ENCODE measurements at places on chromosomes 12 and 14.

DNA sequence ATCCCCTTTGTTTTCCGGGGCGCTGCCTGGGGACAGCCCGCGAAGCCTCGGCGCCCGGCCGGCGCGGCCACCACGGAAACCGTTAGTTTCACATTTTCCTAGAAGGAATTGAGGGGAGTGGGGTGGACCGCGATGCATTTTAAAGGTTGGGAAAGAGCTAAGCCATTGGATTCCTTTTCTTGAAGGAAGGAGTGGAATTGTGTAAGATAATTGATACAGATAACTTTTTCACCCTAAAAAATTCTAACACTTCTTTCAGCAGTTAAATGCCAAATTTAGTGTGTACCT is 137.1 kb downstream of the MON2 start:
- no peak for DNase-seq

GRCh38 chr12:123444092-123445026 is 7.9 kb upstream of the RILPL2 start:
- peak; percentile 4 for DNase-seq

DNA sequence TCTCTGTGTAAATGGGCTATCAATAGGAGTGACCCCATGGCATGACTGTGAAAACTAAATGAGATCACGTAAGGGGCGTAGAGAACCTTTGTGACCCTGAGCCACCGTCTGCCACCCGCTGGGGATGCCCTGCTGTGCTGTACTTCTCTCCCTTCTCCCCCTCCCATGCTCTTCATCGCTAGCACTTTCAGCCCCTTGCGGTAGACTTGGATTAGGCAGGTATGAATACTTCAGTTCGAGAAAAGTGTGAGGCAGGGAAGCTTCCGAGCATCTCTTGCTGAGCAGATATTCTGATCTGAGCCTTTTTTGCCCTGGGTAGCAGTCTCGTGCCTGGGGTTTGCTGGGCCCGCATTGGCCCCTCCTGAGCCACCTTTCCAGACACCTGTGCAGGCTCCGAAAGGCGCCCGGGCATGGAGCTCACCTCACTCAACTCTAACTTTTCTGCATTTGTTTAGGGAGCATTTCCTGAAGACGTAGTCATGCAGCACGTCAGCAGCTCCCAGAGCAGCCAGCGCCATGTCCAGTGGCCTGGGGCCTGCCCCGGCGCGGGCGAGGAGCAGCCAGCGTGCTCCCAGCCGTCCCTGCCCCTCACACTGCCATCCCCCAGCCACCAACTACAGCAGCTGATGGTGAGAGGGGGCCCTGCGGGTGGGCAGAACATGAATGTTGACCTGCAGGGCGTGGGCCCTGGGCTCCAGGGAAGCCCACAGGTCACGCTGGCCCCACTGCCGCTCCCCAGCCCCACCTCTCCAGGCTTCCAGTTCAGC is 40.4 kb downstream of the DDX51 start:
- DNase-seq = no peak

DNA sequence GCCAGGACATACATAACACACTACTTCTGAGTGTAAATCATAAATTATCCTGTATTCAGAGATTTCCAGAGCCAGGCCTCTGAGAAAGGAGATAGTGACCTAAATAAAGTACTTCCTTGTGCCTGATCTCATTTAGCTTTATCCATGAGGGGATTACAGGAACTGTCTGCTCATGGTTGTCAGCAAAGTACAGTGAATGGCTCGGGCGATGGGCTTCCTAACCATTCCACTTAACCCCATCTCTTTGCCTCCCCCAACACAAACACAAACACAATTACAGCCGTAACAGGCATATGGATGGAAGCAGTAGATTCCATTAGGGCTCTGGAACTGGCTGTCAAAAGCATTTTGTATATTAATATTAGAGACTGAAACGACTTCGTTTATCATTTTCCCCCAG is 206.7 kb upstream of the CPNE8 start:
- DNase-seq = no peak

DNA sequence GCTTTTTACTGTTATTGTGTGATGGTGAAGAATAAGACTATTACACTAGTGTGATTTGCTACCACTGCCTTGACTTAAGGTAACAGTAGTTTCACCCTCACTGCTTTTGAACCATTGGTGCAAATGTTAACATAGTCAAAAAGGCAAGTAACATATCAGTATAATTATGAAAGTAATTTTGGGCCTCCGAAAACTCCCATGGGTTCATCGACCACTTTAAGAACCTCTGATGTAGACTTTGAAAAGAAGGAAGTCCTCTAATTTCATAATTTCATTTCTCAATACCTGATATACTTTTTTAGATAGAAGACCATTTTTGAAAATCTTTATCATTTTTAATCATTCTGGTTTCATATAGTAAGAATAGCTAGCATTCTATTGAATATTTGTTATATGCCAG is 57.7 kb downstream of the ETNK1 start:
- DNase-seq = no peak

DNA sequence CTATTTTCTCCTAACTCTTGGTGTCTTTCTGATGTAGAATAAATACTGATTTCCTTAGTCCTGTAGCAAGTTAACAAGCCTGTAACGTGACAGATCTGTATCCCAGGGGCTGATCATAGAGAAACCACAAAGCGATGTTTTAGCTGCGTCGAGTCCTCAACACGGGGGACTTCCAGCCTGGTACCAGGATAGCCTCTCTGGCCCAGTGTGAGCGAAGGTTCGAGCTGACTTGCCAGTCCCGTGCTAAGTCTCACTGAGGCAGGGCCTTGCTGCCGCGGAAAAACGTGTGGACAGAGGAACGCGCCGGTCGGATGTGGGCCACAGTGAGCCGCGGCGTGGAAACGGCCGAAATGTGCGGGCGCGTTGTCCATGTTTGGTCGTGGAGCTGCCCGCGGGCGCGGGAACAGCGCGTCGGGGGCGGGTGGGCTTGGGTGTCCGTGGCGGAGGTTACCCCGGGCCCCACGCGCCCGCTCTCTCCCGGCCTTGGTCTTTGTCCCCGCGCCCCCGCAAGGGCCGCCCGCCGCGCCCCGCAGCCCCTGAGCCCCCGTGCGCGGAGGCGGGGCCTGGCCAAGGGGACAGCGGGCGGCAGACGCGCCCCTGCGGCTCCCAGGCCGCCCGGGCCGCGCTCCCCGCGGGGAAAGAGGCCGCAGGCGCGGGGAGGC is 531 bp upstream of the EML1 start:
- DNase-seq = no peak

DNA sequence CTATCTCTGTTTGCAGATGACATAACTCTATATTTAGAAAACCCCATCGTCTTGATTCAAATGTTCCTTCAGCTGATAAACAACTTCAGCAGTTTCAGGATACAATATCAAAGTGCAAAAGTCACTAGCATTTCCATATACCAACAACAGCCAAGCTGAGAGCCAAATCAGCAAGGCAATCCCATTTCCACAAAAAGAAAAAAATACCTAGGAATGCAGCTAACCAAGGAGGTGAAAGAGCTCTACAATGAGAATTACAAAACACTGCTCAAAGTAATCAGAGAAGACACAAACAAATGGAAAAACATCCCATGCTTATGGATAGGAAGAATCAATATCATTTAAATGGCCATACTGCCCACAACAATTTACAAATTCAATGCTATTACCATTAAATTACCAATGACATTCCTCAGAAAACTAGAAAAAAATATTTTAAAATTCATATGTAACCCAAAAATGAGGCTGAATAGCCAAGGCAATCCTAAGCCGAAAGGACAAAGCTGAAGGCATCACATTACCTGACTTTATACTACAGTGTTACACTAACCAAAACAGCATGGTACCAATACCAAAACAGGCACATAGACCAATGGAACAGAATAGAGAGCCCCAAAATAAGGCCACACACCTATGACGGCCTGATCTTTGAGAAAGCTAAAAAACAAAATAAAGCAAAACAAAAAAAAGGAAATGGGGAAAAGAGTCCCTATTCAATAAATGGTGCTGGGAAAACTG is 901.7 kb downstream of the LRFN5 start:
- no peak for DNase-seq

GRCh38 chr12:69027411-69027881 is 94.5 kb upstream of the CPM start:
- no peak for DNase-seq

GRCh38 chr12:51118706-51119105 is 35.3 kb upstream of the CSRNP2 start:
- DNase-seq = no peak

- DNase-seq = no peak
Observed at GRCh38 chr12:25806271-25806670, 152.2 kb upstream of the RASSF8 start.

- DNase-seq = no peak
Observed at GRCh38 chr12:12899530-12900380, 8.4 kb downstream of the GPRC5A start.

DNA sequence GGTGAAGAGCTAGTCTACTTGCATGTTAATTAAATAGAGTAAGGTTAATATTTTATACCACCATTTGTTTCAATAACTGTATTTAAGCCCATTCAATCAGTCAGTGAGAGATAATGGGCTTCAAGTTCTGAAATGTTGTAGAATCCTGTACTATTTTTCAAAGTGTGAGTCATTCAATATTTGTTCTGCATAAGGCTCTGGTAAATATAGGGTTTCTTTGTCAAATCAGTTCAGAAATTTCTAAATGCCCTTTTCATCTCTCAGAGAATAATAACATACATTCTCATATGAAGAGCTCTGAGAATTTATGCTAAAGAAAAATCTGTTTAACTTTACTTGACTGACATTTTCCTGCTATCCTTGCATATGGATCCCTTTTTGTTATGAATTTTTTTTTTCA is 493.3 kb downstream of the TMTC2 start:
- no peak for DNase-seq

DNA sequence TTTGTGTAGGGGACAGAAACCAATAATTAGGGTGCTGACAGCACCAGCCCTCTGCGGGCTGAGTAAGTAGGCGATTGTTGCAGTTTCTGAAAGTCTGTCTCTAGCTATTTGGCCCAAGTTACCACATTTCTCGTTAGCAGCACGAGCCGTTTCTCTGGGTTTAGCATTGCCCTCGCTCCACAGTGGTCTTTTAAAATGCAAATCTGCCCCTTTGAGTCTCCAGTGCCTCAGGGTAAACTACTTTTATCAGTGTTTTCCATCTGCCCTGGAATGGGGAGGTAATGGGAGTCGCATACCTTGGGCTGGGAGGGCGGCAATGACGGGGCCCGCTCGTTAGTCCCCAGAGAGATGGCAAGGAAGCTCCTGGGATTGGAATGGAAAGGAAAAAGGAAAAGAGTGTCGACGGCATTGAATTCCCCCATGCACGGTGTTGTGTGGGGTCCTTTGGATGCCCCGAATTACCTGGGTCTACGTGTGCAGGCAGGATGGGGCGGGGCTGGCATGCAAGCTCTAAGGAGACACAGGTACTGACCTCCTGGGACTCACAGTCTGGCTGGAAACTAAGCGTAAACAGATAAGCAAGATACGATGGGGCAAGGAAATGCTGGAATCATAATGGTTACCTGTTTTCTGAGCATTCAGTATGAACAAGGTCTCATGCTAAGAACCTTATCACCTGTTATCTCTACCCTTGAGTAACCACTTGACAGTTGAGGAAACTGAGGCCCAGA is 131.8 kb upstream of the MAP1LC3B2 start:
- DNase-seq = no peak

DNA sequence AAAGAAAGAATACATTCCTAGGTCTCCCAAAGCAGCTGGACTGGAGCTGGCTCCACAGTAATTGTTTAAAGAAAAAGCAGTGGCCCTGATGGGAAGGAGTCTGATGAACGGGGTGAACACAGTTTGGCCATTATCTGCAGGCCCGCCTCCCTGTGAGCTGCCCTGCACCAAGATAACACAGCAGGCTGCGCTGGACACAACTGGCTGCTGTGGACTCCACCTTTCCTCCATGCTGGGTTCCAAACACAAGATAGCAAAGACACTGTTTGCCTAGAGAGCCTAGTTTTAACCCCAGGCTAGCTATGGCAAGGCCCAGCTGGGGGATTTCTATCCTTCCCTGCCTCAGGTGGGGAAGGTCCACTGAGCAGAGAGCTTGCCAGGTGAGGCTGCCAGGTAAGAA is 34.6 kb downstream of the ZFP36L1 start:
- no peak for DNase-seq

GRCh38 chr12:120216742-120217605 is 16.1 kb upstream of the RPLP0 start:
- no peak for DNase-seq

DNA sequence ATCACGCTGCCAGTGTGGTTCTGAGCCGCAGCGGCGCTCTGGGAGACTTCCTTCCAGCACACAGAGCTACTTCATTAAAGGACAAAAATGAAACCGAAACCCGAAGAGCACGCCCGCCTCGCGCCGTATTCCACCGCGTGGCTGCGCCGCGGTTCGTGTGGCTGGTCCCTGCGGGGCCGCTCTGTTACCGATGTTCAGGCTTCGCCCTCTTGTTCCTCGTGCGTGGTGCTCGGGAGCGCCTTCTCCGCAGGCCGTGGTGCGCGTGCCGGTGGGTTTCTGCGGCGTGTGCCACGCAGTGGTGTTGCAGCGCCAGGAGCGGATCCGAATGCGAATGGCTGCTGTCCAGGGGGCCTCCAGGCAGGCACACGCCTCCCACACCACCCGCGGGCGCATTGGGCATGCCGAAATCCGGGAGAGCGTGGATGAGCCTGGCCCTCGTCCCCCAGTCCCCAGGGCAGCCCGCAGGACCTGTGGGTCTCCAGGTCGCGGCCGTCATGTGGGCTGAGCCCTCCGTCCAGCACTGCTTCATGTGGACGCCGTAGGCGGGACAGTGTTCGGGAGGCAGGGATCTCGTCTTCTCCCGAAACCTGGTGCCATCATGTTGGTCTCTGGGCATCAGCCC is 91.2 kb downstream of the ADGRD1 start:
- DNase-seq = peak; percentile 57

- DNase-seq = no peak
Observed at GRCh38 chr14:85917716-85918115, 387.8 kb downstream of the FLRT2 start.

DNA sequence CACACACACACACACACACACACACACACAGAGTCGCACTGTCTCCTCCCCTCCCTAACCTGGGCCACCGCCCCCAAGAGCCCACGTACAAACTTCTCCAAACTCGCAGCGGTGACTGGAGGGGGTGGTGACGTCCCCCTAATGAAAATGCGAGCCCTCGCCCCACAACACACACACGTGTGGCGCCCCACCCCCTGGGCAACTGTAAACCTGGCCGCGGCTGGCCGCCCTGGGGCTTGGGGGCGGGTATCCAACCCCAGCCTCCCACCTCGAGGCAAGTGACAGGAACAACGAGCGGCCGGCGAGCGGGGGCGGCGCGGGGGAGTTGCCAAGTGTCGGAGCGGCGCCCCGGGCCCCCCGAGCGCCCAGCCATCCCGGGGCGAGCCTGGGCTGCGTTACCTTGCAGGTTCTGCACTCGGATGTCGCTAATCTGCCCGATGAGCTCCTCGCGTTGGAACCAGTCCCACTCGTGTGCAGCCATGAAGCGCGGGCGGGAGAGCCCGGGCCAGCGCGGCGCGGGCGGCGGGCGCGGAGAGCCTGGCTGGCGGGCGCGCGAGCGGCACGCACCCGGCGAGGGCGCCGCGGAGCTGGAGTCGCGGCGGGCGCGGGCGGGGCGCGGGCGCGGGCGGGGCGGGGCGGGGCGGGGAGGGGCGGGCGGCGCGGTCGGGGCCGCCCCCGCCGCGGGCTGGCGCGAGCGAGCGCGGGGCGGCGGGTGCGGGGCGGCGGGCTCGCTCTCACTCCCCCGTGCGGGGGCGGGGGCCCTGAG is at the start of gene CLMN:
Gene CLMN, minus strand, starts transcription at position 597 of the 766 bp plus-strand sequence. Its CDS starts 116 bp downstream, at position 481.
- no peak for DNase-seq
